ENCODE measurements at places on chromosomes 3 and 15.

GRCh38 chr15:45616901-45617323 lies 17.9 kb upstream of the SQOR start:
- DNase-seq, result no peak

DNA sequence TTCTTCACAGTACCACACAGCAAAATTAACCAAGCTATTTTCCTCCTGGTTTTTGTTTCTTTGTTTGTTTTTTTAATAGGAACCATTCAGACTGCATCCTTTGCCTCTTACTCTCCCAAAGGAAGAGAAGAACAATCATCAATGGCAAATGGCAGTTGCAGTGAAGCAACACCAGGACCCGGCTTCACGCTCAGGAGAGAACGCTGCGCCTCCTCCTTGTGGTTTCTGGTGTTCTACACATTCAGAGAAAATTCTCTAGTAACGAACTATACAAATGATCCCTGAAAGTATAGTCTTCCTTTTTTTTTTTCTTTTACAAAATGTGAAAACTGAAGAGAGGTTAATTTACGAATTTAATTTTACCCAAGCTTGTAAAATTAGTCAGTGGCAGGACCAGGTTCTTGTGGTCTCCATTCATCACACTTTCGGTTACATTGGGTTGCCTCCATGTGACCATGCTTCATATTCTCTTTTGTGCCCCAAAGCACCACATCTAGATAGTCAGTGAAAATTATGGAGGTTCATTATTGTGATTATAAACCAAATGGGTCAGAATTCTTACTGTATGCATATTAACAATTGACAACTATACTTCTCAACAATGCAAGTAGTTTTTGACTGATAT lies 10.6 kb upstream of the MINDY2 start:
- no peak for DNase-seq

GRCh38 chr3:101020351-101021015 lies 27.3 kb upstream of the ABI3BP start:
- DNase-seq, result no peak

DNA sequence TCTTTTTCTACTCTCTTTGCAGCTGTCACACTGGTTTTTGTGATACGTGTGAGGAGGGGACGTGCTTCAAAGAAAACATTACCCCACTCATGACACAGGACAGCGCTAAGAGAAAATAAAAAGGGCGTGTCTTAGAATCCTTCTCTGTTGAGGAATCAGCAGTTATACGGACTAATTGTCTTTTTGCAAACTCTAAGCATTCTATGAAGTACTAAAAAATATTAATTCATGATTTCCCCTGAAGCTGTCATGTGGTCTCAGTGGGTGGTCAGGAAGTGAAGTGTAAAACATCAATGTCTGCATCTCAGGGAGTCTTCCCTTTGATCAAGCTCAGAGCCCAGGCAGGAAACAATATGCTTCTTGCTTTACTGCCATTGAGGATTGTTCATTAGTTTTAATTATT lies 117.5 kb upstream of the CRBN start:
- DNase-seq, result peak; percentile 6

- DNase-seq, result no peak
Observed at GRCh38 chr15:65421360-65422215, 1.2 kb downstream of the IGDCC4 start.

- DNase-seq, result no peak
Observed at GRCh38 chr15:60128000-60128376, 123.9 kb downstream of the FOXB1 start.

- DNase-seq, result no peak
Observed at GRCh38 chr3:95627293-95627692, 1187.1 kb upstream of the EPHA6 start.

DNA sequence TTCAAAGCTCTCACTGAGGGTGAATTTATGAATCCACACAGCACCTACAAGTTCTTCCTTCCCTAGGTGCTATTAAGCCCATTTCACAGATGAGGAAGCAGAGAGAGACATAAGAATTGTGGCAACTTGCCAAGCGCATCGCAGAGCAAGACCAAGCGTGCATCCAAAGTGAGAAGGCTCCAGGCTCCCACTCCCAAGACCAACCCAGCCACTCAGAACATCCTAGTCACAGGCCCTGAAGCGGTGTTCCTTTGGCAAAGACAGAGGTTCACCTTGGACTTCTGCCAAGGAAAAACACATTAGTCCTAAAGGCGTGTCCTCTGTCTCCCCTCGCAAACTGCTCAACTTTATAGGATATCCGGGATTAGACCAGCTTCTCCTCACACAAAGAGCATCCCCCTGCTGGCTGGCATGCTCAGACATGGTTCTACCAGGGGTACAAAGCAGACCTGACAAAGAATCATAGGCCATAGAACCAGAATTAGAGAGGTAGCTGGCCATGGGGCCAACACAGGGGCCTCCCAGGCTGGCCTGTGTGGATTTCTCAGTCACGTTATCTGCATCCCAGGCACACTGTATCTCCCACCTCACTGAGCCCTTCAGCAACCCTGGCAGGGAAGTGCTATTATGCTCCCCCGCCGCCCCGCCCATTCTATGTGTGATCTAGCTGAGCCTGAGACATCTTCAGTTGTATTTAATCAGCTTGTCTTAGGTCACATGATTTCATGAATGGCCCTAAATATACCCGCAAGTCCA lies 160.2 kb downstream of the FOXP1 start:
- no peak for DNase-seq

DNA sequence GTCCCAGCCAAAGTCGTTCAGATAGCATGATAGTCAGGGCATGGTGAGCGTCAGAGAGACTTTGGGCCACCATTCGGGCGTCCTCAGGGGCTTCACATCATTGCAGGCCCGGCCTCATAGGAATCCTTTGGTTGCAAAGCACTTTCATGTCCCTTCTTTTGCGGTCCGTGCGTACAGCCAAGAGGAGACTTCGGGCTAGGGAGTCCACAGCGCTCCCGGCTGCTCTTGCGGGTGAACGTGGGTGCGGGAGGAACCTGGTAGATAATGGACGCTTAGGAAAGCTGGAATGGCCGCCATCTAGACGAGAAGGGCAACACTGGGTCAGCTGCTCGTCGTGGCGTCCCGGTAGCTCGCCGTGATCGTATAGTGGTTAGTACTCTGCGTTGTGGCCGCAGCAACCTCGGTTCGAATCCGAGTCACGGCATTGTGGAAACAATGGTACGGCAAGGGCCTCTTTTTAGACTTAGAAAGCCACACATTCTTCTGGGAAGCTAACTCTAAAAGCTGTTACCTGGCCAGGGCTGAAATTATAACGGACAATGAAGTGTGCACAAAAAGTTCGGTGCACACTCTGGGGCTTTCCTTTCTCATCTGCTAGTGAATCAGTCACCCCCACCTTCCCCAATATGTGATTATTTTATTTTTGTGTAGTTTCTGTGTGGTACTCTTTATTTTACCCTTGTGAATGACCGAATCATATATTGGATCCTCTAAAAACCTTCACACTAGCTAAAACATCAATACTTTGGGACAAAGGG lies 13.2 kb upstream of the SHF start:
- DNase-seq, result peak; percentile 88

DNA sequence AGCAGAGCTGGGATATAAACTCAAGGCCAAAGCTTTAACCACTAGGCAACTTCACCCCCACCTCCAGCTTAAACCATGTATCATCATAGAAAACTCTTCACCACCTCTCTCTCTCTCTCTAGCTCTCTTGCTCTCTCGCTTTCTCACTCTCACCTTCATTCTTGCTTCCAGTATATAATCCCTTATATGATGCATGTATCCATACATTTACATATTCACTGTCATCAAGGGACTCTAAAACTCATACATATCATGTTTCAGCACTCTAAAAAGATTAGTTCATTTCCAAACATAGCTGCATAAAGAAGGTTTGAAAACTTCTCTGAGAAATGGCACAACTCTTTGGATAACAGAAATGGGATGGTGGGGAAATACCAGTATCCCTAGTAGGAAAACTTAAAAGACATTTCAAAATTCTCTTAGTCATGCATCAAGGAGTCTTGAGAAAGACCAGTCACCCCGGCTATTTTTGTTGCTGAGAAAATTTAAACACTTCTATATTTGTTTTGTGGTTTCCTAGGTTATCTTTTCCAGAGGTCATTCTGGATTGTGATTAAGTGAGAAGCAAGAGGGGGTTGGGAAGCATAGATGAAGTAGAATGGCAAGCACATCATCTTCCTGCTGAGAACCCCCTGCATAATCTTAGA lies 447.8 kb upstream of the THBS1 start:
- no peak for DNase-seq

DNA sequence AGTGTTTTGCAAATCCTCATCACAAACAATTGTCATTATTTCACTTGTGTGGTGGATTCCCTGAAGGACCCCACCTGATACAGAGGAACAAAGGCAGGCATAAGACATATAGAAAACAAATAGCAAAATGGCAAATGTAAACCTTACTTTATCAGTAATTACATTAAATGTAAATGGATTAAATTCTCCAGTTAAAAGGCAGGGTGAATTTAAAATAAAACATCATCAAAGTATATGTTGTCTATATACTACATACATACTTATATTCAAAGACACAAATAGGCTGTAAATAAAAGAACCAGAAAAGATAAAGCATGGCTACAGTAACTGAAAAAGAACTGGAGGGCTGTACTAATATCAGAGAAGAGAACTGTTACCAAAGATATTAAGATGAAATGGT lies 117.3 kb downstream of the RFX7 start:
- no peak for DNase-seq

GRCh38 chr3:197362081-197362480 lies 63.7 kb upstream of the DLG1 start:
- no peak for DNase-seq

Measured in CD4-positive, alpha-beta T cell treated with Interleukin-17A for 1 hour (primary cell).